Activated effector memory CD4-positive, alpha-beta T cell treated with anti-CD3 and anti-CD28 coated beads, Interleukin-2, amount 50 U/mL, for 16 hours (primary cell): ENCODE measurements at places on chromosomes 4 and X.

DNA sequence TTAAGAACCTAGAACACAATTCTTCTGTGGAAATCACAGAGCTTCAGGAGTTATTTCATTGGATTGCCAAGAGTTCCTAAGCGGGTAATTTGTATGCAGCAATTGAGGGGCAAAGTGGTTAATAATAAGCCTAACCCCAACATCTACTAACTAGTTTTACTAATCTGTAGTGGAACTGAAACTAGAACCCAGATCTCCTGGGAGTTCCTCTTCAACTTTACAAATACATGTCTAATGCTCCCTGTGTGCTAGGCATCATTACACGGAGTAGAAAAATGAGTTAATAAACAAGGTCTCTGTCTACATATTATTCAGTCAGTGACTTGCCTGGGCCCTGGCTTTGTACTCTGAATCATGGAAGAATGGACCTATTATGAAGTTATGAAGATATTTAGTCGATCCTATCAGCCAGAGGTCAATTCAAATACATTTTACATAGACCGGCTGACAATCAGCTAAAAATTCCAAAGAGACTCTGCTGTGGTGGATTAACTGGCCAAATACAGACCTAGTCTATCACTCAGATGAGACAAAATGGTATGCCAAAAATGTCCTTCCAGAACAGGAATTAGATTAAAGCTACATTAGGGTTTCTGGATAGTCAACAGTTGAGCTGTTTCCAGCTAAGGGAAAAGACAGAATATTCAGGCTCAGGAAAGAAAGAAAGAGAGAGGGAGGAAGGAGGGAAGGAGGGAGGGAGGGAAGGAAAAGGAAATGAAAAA is 326.0 kb downstream of the FBXW7 start:
- DNase-seq, result no peak

- DNase-seq, result no peak
These were observed 2.2 kb upstream of the FMR1NB start for GRCh38 chrX:147978931-147979330.

DNA sequence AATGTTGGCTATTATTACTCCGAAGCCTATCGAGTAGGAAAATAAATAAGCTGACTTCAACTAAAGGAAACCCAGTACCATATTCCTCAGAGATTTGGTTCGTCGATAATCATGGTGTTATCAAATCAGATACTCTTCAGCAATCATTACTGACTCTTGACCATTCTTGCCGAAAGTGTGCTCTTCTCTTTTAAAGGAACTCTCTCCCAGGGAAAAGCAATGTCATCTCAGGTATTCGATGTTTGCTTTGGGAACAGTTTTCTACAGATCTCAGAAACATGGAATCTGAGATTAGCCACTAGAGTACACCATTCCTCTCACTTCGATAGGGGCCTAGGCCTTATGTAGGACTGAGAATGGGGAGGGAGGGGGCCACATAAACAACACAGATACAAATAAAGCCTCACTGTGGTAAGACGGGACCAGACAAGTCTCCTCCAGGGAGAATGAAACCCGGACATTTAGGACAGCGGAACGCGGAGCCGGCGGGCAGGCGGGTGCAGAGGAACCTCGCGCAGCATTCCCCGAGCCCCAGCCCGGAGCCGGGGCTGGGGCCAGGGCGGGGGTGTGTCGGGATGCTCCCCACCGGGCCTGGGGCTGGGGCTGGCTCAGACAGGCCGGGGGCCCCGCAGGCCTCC is 581 bp downstream of the DNAJB14 start:
- DNase-seq, result no peak

- no peak for DNase-seq
These were observed 218.7 kb downstream of the MAPK10 start for GRCh38 chr4:86141161-86141560.

GRCh38 chr4:15882675-15883086 is 55.9 kb downstream of the FGFBP1 start:
- DNase-seq, result peak; percentile 70

- no peak for DNase-seq
These were observed 66.7 kb upstream of the PRPS1 start for GRCh38 chrX:107561468-107562215.

DNA sequence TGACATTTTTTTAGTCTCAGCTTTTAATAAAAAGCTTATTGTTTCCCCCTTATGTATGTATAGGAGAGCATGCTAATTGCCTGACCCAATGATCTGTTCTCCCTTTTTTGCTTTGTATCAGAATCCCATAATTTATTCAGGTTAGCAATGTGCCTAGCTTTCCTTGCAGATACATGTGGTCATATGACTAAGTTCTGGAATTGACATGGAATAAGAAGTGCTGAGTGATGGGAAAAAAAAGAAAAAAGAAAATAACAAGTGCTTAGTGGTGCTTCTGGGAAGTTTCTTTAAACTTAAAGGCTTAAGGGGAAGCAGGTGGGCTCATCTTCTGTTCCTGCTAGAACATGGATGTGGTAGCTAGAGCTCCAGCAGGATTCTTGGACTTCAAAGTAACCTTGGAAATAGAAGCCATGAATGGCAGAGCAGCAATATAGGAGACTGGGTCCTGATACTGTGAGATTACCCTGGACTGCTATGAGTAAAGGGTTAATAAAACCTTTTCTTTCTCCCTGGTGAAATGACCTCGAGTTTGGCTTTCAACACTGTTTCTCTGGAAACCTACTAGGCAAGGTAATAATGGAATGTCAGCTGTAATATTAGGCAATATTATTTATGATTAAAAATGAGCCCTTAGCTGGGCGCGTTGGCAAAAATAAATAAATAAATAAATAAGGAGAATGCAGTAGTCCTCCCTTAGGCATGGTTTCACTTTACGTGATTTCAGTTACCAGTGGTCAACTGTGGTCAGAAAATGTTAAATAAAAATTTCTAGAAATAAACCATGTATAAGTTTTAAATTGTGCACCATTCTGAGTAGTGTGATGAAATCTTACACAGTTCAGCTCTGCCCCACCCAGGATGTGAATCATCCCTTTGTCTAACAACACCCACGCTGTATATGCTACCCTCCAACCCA is 16.7 kb upstream of the RBM41 start:
- peak; percentile 62 for DNase-seq

- DNase-seq, result no peak
These were observed 28.4 kb downstream of the BOD1L1 start for GRCh38 chr4:13599159-13599558.

GRCh38 chr4:176044589-176044951 is 21.1 kb upstream of the WDR17 start:
- no peak for DNase-seq

DNA sequence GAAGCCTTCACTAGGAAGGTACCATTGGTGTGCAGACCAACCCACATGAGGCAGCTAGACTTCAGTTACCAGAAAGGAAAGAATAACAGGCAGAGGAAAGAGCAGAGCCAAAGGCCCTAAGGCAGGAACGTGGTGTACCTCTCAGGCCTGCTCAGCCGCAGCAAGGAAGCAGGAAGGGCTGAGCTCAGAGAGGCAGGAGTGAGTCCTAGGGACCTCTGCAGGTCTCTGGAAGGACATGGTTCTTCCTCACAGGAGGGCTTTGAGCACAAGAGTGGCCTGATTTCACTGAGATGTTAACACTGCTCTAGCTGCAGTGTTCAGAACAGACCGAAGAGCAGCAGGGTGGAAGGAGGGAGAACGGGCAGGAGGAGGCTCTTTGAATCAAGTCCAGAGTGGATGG is 124.6 kb downstream of the DCHS2 start:
- DNase-seq, result no peak

GRCh38 chr4:186725469-186726425 is 2.1 kb upstream of the FAT1 start:
- DNase-seq, result no peak
